ENCODE measurements at places on chromosomes 5 and 9.

DNA sequence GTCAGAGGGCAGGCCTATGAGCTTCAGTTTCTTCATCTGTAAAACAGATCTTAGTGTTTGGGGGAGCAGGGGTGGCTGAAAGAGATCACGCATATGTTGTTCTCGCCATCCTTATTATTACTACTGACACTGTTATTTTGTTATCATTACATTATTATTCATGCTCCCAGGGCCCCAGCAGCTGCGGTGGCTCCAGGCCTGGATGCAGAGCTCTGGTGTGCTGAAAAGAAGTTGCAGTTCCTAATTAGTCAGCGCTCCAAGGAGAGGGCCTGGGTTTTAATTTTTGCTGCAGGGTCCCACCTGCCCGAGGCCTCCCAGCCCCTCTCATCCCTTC lies 19.5 kb downstream of the CXXC5 start:
- no peak for DNase-seq

DNA sequence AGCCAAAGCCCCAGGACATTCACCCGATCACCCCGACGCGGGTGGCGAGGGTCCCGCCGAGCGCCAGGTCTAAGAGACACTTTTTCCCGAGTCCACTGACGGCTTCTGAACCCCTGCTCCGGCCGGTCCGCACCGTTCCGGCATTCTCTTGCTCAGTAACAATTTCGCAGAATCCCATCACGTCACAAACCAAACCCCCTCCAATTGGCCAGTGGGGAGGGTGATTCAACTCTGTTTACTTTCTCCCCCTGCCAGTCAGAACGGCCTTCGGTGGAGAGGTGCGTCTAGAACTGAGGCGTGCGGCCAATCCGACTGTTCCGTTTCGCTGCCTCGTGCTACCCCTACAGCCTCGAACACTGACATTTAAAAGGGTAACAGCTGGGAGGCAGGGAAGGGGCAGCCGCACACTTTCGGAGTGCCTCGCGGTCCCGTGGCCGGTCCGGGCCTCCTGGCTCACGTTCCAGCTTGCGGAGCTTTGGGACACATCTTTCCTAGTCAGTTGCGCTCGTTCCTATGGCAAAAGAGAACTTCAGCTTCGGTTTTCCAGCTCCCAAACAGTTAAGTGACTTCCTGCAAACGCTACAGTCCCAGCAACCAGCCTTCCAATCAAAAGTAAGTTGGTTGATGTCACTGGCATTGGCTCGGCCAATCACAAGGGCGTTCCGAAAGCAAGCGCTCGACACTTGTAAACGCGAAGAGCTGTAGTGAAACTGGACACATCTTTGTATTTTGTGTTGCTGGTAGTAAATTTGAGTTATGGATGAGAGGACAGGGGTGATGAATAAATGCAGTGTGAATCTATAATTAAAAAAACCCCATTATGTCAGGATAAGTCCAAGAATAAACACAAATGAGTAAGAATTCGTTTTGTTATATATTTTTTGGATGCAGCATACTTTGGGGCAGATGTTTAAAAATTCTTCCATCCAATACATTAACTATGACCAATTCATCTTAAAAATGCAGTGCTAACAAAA lies at the start of gene KLF9:
TSS of gene KLF9 (minus strand) at position 859 of the 977 bp plus-strand sequence. CDS start 1,294 bp downstream, outside the sequence.
- DNase-seq, result no peak

GRCh38 chr5:75736273-75736672 lies 19.0 kb upstream of the POC5 start:
- no peak for DNase-seq

DNA sequence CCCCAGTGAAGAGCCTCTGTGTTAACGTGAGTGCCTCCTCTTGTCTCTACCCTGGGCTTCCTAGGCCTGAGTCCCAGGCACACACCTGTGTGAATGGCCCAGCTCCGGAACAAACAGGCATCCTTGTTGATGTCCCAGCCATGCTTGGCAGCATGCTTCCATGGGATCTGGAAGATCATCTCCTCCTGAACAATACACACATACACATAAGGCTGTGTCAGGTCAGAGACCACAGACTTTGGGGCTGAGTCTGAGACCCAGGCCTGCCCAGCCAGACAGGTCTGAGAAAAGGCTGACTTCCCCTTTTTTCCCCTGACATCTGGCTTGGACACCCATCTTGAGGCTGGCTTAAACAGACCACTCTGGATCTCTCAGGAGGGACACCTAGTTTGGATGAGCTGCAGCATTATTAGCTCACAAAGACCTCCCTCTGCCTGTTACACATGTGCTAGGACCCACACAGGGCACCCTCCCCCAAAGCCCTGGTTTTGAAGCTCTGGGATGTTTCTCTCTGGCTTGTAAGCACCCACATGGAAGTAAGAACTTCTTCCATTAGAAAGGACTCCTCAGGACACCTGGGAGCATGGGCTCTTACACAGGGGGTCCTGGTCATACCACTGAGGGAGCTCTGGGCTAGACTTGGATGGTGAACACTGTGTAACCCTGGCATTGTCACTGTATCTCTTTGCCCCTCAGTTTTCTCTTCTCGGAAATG lies 2.6 kb downstream of the IRF1 start:
- DNase-seq, result no peak

DNA sequence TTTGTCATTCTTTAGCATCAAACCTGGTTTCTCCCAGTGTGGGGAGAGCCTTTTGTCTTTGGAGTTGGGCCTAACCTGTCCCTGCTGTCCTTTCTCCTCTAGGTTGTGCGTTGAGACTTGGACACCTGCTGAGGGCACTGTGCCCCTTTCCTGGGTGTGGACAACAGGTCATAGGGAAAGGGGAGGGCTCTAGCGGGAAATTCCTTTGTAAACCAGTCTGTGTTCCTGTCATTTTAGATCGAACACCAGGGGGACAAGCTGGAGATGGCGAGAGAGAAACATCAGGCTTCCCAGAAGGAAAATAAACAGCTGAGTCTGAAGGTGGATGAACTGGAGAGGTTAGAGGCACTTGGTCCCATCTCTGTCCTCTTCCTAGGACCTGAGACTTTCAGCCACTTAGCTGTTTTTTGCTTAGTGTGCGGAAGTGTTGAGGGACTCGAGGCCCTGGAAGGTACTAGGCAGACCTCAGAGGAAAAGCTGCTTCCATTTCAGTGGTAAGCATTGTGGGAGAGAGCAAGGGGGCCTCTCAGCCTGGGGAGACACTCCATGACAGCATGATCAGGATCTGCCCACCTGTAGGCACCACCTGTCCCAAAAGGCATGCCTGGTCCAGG lies 8.6 kb upstream of the GLE1 start:
- no peak for DNase-seq

DNA sequence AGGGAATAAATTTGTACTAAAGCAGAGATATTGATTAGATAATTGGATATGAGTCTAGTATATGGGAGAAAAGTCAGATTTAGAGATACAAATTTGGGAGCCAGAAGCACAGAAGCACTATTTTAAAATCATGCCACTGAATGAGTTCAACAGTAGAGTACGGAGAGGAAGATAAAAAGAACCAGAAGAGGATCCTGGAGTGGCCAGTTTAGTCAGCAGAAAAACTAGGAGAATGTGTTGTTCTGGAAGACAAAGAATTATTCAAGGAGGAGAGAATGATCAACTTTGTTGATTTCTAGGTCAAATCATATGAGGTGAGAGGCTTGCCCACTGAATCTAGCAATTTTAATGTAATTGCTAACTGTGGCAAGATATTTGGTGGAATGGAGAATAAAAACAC lies 67.0 kb downstream of the NIPBL start:
- no peak for DNase-seq

DNA sequence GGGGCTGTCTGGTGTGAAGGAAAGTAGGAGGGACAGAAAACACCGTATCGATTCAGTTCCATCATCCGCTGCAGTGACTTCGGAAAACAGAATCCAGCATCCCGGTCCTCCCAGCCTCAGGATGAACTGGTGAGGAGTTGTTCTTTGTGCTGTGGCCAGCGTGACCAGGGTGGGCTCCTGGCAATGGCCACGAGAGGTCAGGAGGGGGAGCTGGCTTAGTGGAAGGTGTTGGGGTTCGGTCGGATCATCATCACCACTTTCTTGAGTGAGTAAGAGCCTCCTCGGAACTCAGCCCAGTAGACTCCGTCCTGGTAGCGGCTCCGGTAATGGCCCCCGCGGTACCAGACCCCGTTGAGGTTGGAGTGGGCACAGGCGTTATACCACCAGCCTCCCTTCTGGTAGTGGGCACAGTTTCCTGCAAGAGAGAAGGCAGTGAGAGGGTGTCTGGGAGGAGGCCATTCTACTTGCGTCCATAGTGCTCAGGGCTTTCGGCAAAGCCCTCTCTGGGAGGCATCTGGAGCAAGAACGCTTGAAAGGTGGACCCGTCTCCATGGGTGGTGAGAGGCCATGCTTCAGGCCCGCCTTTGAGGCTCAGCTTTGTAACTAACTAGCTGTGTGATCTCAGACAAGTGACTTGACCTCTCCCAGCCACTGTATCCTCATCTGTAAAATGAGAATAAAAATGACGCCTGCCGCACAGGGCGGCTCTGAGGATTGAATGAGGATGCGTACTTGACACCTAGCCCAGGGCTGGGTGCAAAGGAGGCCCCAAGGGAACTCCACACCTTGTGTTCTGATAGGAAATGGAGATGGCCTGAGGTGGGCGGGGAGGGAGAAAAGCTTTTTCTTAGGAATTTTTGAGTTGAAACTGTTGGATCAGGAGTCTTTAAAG lies 33.5 kb downstream of the ANGPTL2 start:
- no peak for DNase-seq

DNA sequence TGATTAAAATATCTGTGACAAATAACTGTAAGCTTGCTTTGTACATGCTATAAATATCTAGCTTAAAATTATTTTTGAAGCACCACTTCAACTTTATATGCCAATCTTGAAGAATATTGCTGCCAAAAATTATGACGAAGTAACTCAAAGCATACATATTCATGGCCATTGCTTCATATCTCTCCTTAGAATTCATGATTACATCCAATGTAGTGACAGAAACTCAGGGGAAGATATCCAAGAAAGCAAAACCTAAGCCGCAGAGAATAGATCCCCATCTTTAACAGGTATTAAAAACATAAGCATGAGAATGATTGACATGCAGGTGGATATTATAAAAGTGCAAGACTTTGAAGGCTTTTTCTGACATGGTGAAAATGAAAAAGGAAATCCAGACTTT lies 100.8 kb upstream of the PLPPR1 start:
- DNase-seq, result no peak
